ENCODE measurements at places on chromosomes 2 and 18.

GRCh38 chr2:171798156-171798820, 95.8 kb downstream of the SLC25A12 start:
- no peak for DNase-seq

- DNase-seq: no peak
These were observed 105.1 kb downstream of the TPO start for GRCh38 chr2:1518331-1518803.

- no peak for DNase-seq
These were observed 37.7 kb downstream of the ZNF521 start for GRCh38 chr18:25314151-25314837.

GRCh38 chr2:241868661-241869081, 858 bp upstream of the RTP5 start:
- no peak for DNase-seq

DNA sequence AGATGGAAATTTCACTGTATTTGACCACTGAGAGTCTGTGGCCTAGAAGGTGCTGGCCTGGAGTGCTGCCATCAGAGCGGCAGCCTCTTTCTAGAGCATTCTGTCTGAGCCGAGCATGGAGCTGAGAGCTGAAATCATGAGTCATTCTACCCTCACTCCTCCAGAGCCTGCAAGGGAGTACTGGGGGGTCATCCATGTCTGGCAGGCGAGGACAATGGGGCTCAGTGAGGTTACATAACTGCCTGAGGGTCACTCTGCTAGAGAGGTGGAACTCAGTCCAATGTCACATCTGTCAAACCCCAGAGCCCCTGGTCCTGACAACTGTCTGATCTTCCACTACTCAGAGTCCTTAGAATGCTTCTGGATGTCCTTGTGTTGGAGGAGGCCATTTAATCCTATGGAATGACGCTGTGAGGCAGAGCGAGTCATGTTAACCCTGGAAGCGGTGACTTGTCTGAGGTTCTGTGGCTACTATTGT, 65.3 kb downstream of the HAUS1 start:
- no peak for DNase-seq

GRCh38 chr2:66428986-66429612, 5.8 kb upstream of the MEIS1 start:
- DNase-seq: no peak

Measured in cortex of kidney (tissue), 1 donor.